Mammary epithelial cell (primary cell): ENCODE measurements at places on chromosomes 16 and 17.

- DNase-seq, result no peak
These were observed 5.4 kb upstream of the KPNB1 start for GRCh38 chr17:47644324-47644723.

DNA sequence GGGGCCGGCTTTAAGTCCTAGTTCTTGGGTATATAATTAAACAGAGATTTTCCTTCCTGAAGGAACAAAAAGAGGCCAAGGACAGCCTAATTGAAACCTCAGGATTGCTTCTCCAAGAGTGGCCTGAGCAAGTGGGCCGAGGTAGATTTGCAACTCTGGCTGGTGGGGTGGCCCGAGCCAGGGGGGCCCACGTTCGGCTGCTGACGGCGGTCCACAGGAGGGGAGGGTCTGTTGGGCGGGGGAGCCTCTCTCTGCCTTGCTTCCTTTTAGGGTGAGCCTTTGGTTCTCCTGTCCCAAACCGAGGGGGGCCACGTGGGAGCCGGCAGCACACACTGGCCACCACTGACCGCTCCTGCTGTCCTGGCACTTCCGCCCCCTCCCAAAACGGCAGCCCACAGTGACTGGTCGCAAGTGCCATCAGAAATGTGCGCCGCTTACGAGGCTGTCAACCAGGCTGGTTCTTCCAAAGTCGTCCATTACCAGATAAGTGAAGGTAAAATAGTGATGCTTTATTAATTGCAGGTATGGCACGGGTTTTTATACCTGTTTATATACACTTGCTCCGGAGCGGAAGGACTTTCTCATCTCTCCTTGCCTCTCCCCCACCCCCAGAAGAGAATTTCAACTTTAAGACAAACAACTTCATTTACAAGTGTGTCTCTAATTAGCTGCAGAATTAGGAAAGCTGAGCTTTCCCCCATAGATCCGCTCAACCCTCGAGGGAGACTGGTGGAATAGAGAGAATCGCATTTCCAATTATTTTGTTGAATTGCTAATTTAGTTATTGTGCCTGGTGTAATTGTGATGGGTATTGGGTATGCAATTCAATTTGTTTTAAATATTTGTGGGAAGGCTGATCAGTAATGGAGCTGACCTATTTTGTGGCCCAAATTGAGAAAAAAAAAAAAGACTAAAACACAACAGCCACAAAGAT lies 117.8 kb downstream of the AATF start:
- no peak for DNase-seq

DNA sequence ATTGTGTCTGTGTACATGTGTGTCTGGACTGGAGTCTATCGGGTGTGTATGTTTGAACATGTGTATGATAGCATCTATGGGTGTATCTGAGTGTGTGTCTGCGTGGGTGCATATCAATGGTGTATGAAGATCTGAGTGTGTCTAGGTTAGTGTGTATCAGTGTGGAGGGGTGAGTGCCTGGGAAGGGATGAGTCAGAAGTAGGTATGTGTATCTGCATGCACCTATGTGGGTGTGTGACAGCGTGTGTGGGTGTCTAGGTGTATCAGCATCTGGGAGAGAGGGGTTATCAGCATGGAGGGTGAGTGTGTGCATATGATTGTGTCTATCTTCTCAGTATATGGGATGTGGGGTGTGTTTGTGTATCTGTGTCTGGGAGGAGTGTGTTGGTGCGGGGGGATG lies 58.2 kb upstream of the LHX1 start:
- DNase-seq, result peak; percentile 17

DNA sequence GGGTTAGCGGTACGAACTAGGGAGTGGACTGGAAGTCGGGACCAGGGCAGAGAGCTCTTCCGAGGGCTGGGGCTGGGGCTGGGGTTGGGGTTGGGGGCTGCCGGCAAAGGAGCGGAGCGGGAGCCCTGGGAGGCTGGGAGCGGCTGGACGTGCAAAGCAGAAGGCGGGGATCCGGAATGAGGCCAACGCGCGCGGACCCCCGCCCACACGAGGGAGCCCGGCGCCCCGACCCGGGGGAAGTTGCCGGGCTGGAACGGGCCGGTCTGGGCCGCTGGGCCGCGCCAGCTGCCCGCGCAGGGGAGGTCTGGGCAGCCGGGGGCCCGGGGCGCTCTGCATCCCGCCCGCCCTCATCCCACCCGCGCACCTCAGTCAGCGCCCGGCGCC lies 323 bp downstream of the ST3GAL2 start:
- DNase-seq, result no peak

DNA sequence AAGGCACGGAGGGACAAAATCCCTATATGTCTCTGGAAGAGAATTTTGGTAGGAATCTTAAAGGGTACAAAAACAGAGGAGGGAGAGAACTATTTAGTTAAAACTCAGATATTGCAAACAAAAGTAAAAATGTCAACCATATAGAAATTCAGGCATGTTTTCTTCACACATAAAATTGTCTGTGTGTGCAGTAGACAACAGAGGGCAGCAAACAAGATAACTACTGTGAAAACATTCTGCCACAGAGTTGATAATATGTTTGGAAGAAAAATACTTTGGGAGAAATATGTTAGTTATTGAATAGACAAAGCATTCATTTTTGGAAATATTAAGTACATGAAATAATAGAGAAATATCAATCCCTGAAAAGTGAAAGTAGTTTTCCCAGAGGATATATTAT lies 56.2 kb downstream of the SNX11 start:
- no peak for DNase-seq

DNA sequence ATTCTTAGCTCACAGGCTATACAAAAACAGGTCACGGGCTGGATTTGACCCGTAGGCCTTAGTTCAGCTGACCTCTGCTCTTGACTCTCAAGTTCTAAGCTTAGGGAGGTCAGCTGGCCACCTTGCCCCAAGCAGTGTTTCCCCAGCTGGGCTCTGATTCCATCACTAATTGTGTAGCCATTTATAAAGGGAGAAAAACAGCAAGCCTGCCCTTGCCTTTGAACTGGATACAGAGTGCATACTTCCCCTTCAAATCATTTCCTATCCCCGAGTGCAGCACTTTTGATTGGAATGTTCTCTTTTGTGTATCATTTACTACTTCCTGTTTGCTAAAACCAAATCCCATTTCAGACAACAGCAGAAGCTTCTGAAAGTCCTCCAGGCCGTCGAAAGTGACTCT lies 153.6 kb downstream of the KATNIP start:
- DNase-seq, result no peak

DNA sequence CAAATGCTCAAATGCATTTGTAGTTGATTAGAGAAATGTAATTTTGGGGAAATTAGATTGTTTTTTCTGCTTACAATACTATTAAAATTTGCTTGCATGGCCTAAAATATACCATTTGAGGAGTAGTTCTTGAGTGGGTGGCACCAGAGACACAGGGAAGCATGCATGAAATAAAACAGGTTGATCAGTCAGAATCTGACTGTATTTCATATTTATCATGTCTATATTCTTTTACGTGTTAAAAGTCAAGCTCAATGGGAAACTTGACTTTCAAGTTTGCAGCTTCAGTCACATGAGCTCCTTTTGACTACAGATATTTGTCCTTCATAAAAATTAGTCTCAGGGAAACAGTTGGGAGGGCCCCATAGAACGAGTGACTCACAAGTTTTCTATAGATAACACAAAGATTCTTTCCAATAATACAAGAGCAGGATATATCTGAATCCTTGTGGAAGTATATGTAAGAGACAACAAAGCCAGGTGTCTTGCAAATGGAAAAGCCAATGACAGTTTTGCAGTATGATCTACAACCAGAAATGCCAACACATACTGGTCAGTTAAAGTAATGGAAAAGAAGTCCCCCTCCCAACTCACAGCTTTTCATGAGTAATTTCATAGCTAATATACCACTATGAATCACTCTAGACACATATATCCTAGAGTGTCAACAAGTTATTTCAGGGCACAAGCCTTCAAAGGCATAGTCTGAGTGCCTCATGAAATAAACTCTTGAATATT lies 42.2 kb upstream of the CORO6 start:
- peak; percentile 82 for DNase-seq

DNA sequence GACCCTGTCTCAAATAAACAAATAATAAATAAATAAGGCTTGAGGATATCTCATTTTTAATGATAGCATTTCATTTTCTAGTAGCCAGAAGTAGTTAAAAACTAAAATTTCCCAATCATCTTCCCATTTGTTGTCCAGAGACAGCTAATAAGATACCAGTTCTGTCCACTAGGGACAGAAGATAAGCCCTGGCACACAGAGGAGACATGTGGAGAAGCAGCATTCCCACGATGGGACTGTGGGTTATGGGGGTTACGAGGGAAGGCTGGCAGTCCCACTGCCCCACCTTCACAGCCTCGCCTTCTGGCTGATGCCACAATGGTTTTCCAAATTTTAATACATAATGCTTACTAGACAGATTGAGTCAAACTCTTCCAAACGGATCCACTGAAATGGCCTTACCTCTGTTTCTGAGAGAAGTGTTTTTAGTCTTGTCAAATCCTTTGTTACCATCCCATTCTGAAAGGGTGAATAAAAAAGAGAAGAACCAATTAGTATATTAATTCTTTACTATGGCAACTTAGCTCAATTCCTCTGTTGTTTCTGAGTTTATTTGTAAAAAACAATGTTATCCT lies 44.2 kb downstream of the HELZ start:
- no peak for DNase-seq

GRCh38 chr16:70679671-70680494 lies 6.0 kb downstream of the MTSS2 start:
- DNase-seq, result no peak

GRCh38 chr16:77212741-77213541 lies 13.7 kb downstream of the SYCE1L start:
- DNase-seq, result peak; percentile 47

- no peak for DNase-seq
These were observed 18.9 kb downstream of the GGA3 start for GRCh38 chr17:75242461-75243042.

DNA sequence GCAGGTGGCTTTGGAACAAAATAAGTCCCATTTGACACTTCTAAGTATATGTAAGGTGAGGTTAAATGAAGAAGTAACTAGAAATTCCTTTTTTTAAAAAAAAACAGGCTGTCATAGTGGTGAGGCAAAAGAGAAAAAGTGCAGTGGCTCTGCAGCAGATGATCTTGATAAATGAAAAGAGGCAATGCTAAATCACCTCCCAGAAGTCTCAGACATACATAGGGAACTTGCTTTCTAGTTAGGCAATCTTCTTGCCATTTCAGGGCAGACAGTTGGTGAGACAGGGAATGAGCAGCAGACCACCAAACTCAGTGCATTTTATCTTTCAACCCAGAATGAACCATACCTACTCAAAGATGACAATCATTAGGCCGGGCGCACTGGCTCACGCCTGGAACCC lies 90.8 kb downstream of the MYO1D start:
- no peak for DNase-seq

- DNase-seq, result peak; percentile 52
These were observed 907 bp downstream of the TRAPPC2L start for GRCh38 chr16:88857728-88858339.

GRCh38 chr16:29915590-29916247 lies 10.3 kb downstream of the KCTD13 start:
- peak; percentile 85 for DNase-seq

DNA sequence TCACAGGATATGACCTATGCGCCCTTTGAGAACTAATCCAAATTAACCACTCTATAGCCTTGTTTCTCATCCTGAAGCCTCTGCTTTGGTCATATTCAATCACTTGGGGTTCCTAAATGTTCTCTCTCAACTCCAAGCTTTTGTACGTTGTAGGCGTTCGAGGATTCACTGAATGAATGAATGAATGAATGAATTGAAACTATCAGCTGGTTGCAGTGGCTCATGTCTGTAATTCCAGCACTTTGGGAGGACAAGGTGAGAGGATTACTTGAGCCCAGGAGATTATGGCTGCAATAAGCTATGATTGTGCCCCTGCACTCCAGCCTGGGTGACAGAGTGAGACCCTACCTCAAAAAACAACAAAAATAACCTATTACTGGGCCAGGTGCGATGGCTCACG lies 5.9 kb upstream of the SUMO2 start:
- DNase-seq, result no peak

GRCh38 chr17:67080804-67081203 lies 36.5 kb downstream of the CACNG1 start:
- no peak for DNase-seq

DNA sequence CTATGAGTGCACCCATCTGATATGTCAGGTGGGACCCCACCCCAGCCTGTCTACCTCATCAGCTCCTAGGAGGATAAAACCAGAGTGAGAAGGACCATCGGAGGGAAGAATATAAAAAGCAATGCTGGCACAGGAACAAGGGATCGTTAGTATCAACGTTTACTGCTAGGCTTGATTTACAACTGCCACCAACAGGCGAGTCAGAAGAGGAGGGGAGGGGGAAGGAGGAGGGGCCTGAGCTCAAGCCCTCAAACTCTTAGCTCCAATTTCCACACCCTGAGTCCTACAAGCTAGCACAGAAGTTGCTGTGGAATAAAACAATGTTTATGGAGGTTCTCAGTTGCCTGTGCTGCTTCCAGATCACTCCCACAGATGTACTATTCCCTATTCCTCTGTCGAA lies 234.5 kb downstream of the C16orf78 start:
- DNase-seq, result no peak

- DNase-seq, result no peak
These were observed 28.2 kb downstream of the ZFHX3 start for GRCh38 chr16:73019457-73020362.

GRCh38 chr17:80092959-80093358 lies 8.4 kb upstream of the GAA start:
- no peak for DNase-seq

GRCh38 chr16:13325396-13325795 lies 424.0 kb downstream of the SHISA9 start:
- no peak for DNase-seq
